ENCODE measurements at places on chromosomes 4 and X.

DNA sequence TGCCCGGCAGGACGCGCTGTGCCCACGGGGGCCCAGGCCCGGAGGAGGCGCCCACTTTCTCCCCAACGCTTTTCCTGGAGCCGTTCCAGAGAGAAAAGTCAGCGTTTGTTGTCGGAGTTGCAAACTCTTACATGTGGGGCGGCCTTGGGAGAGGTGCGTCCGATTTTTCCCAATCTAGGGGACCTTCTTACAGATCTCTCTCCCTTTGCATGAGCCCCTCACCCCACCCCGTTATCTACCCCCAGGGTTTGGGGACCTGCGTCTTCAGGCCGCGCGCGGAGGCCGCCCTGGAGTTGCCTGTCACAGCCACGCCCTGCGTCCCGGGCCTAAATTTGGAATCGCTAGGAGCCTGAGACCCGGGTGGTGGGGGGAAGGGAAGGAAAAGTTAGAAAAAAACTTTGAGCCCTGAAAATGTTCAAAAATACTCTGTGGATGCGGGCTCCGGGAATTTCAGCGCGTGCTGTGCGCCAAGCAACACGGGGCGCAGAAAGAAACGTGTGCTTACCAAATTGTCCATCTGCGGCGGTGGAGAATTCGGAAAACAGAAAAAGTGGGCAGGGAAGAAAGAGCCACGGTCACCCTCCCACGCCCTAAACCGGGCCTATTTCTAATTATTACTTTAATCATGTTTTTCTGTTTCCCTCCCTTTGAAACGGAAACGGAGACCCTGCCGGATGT lies 587 bp downstream of the CD99 start:
- no peak for DNase-seq

DNA sequence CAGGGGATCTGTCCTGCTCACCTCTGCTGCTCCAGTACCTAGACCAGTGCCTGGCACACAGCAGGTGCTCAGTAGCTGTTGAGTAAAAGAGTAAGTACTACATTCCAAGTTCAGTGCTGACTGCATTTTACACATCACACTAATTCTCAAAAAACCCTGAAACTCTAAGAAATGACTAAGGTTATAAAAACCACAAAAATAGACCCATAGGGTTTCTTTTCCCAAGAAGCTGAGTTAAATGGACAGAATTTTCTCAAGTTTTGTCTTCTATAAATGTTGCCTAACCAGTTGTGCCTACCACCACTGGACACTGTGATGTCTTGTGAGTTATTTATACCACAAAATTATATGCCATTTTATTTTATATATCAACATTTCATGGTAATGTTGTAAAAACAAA lies 78.9 kb upstream of the RXFP1 start:
- no peak for DNase-seq

GRCh38 chr4:153221783-153222706 lies 17.8 kb downstream of the TRIM2 start:
- DNase-seq = peak; percentile 26

DNA sequence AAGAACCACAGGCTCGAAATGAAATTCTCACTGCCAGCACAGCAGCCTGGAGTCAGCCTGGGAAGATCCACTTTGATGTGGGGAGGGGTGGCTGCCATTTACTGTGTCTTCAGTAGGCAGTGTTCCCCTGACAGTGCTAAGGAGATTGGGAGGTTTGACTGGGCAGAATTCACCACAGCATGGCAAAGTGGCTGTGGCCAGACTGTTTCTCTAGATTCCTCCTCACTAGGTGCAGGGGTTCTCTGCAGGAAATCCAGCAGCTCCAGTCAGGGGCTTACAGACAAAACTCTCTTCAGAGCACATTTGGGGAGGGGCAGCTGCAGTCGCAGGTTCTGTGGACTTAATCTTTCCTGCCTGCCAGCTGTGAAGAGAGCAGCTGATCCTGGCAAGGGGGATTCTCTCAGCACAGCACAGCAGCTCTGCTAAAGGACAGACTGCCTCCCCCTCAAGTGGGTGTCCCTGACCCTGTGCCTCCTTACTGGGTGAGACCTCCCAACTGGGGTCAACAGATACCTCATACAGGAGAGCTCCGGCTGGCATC lies 1174.0 kb downstream of the RAPGEF2 start:
- DNase-seq = no peak

DNA sequence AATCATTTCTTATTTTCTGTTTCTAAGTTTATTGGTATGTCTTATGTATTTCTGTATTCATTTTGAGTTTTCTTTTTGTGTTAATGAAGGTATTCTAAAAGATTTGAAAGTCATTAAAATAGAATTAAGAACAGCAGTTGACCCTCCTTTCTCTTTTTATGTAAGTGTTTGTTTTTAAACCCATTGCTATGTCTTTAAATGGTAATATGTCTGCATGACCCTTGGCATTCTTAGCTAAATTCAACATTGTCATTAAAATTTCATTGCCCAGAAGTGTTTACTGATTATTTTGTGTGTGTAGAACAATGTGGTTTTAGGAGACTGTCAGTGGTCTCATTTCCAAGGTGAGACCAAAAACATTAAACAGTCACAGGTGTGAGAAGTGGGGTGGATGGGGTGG lies 197.8 kb downstream of the PCDH7 start:
- DNase-seq = no peak

DNA sequence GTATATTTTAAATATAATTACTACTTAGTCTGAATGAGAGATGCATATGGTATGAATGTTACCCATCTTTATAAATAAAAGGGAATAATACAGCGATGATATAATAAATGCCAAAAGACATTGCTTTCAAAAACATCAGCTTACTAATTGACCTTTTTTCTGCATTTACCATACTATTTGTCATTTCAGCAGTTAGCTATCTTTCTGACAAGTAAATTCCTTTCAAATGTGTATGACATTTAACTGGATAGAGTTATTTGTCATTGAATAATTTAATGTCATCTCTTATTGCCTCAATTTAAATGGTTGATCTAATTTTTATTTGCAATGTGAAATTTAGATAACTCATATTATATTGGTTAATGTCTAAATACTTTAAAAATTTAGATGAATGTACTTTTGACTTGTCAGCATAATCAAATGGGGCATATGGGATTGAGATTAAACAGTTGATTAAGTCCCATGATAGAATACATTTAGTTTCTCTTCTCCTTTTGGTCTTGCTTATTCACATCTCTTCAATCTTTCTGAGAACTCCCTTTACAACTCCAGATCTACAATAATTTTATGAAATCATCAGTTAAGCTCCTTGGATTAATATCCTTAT lies 350.9 kb downstream of the PCDH18 start:
- no peak for DNase-seq

DNA sequence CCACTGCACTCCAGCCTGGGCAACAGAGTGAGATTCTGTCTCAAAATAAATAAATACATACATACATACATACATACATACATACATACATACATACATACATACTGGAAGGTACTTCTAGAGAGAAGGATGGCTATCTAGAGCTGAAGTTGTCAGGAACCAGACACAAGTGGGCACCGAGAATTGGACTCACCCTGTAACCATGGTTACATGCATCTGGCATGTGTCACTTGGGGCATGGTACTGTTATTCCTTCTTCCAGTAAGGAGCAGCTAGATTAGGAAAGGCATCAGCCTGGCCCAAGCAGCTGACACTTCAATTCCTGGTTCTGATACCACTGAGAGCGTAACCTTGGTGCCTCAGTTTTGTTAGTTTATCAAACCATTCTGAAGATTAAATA lies 127.1 kb downstream of the SH3KBP1 start:
- DNase-seq = no peak

DNA sequence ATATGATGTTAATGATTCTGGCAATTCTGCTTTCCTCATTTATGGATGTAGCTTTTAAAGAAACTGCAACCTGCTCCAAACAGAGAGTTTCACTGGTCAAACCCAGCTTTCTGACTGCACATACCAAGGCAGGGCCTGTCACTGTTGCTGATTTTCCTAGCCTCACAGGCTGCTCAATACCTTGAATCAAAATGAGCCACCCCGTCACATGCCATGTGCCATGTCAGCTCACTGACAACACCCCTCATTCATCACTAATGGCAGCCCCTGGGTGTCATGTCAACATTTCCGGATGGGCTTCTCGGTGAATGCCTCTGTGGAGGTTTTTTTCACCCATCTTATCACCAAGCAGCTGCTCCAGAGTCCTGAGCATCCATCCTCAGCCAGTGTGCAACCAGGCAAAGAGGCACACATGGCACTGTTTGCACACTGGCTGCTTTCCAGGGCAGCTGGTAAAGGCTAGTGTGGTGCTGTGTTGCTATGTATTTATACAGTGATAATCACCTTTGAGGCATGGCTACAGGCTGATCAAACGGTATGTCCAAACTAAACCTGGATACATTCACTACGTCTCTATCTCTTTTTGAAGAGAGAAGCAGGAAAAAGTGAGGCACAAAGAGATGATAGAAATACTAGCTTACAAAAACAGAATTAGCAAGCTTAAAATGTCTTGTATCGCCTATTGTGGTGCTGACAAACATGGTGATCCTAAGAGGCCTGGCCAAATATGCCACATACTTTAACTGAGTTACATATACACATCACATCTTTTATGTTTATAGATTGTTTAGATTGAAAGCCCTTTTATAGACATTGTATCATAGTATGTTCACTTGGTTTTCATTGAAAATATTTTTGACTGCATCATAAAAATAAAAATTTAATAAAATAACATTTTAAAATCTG lies 94.6 kb upstream of the INPP4B start:
- no peak for DNase-seq

- DNase-seq = no peak
Measured at GRCh38 chr4:148166132-148166591, 276.1 kb downstream of the NR3C2 start.

- no peak for DNase-seq
Measured at GRCh38 chr4:169080981-169081380, 70.9 kb upstream of the CBR4 start.

- DNase-seq = no peak
Measured at GRCh38 chr4:64105903-64106302, 303.3 kb downstream of the TECRL start.

DNA sequence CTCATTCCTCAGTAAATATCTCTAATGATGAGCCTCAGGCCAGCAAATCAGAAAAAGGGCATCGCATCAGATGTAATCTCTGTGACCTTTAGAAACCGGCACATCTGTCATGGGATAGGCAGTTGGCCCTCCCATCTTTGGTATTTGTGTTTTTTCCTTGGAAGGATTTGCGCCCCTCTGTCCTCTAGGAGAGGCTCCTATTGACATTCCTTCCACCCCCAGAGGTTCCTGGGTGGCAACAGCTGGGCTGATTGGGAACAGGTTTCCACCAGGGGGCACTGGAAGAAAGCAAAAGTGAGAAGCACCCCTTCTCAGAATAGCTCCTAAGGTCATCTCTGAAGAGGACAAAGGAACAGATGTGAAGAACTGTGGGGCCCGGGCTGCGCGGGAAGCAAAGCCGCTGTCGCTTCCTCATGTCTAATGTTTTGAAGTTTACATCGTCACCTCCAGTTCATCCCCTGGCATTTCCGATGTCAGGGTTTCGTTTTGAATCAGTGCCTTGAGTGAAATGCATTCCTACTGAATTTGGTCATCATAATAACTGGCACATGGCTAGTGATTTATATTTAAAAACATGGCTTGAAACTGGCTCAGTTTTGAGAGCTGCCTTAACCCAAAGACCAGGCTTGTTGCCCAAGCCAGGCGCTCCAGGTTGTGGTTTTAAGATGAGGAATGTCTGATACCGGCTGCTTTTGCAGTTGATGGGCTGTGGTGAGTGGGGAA lies 6.2 kb downstream of the TXK start:
- peak; percentile 44 for DNase-seq

- no peak for DNase-seq
Measured at GRCh38 chrX:41616255-41616654, 72.5 kb upstream of the GPR34 start.

- DNase-seq = no peak
Measured at GRCh38 chr4:76680952-76681351, 217.0 kb downstream of the SOWAHB start.

DNA sequence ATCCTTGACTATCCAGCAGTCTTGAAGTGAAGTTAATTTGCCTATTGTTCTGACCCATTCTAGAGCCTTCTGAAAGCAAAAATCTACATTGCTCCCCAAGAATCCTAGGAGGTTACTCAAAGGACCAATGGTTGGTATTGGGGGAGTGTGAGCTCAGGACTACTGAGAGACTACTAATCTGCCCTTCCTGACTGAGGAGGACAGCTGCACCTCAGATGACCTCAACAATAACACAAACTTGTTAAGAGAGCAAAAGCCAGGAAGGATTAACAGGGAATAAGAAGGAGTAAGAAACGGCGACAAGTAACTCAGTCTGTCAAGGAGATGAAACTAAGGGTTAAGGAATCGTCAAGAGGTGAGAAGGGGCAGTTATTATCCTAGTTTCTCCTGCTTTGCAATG lies 43.4 kb downstream of the IDS start:
- DNase-seq = no peak

DNA sequence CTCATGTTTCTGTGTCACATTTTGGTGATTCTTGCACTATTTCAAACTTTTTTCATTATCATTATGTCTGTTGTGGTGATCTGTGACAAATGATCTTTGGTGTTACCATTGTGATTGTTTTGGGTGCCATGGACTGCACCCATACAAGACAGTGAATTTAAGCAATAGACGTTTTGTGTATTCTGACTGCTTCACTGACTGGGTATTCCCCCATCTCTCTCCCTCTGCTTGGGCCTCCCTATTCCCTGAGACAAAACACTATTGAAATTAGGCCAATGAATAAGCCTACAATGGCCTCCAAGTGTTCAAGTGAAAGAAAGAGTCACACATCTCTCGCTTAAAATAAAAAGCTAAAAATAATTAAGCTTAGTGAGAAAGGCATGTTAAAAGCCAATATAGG lies 60.2 kb downstream of the BANK1 start:
- no peak for DNase-seq

- DNase-seq = no peak
Measured at GRCh38 chr4:107564326-107564725, 155.7 kb downstream of the PAPSS1 start.

GRCh38 chr4:15295421-15296162 lies 132.2 kb upstream of the C1QTNF7 start:
- no peak for DNase-seq

- DNase-seq = no peak
Measured at GRCh38 chrX:21708116-21708515, 49.8 kb downstream of the SMPX start.

DNA sequence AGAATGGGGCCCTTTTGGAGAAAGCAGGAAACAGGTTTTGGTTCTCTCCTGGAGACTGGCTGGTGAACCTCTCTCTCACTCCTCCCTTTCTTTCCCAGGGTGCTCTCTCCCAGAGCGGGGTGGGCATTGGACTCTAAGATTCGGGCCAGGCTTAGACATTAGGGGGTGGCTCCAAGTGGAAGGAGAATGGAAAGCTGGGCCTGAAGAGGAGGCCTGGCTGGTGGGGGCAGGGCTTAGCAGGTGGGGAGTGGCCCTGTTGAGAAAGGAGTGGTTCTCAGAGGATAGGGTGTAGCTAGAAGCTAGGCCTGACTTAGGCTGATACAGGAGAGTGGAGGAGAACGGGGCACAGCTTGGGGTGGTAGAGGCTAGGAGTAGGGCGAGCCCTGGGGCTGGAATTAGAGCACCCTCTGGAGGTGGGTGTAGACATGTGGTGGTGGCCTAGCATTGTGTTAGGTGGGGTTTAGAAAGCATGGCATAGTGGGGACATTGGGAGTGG lies 5.7 kb downstream of the PLP2 start:
- peak; percentile 64 for DNase-seq
